Right forelimb (tissue), 1 donor: ENCODE measurements at places on chromosomes 1 and 21.

- DNase-seq, result no peak
These were observed 47.9 kb upstream of the RGL1 start for GRCh38 chr1:183757061-183757460.

DNA sequence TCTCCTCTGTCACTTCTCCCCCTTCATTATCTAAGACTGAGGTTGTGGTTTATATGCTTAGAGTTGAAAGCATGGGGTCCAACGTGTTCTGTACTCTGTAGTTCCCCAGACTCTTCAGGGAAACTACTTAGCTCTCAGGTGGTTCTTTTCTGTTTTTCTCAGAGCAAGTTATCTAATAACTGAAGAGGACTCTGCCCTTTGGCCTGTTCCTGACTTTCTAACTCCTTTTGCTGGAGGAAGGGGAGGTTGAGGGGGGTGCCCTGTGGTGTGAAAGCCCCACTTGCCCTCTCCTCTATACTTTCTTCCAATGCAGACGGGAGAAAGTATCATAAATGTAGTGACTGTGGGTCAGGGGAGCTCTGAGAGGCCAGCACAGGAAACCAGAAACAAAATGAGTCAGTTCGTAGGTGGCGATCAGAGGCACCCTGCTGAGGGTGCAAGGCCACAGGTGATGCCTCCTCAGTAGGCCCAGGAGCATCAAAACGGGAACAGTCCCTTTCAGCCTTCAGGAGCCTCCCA, 5.0 kb downstream of the SLC25A44 start:
- DNase-seq, result no peak

DNA sequence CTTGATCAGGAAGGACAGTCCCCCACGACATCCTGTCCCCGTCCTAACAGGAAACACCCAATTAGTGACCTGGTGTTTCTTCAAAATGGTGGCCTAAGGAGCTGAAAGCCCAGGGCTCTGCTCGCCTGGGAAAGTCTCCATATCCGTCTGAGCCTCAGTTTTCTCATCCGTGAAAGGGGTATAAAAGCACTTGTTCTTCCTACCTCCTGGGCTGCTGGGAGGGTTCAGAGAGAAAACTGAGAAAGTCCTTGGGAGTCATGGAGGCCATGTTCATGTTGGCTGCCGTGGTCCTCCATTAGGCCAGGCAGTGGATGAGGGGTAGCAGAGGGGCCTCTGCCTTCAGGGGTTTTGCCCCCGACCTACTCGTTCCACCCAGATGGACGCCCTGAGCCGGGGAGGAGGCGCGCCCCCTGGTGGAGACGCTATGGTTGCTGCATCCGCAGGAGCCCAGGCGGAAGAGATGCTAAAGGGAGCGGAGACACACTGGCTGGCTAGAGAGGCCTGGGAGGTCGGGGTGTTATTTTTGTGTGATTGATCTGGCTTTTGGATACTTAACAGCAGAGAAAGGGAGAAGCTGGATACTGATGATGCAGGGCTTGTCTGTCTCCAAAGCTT, 113.5 kb downstream of the PRDM2 start:
- DNase-seq, result no peak

DNA sequence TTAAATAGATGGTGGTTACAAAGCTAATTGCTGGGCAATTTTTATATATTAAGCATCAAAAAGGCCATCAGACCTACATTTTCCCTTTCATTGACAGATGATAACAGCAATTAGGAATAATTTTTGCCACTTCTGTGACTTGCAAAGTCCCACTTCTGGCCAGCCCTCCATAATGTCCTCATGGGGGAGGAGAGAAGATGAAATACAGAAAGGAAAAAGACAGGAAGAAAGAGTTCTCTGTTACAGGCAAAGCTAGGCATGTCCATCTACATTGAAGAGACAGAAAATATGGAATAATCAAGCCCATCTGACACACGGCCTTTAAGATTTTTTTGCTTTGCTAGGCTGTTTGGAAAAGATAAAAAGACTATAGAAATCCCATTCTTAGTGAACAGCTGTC, 108.0 kb downstream of the ENAH start:
- DNase-seq, result no peak

DNA sequence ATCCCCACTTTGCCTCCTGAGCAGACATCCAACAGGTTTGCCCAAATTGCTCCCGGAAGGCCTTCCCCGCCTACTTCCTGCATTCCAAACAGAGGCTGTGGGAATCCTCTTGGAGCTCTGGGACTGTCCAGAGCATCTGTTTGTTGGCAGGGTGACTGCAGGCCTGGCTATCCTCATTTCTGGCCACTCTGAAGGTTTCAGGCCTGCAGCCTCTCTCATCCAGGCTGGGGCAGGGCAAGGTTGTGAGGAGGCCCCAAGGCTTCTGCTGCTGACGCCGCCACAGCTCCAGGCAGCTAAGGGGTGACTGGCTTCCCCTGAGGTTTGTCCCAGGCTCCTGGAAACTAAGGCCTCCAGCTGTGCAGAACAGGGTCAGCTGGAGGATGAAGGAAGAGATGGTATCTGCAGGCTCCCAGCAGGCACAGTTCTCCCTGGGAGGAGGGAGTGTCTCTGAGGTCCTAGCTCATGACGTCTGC, 11.3 kb downstream of the CDK18 start:
- no peak for DNase-seq
